PC-3 (cell line): ENCODE measurements at places on chromosomes 4 and X.

GRCh38 chrX:154516656-154517100, 646 bp upstream of the FAM3A start:
- DNase-seq = no peak

- DNase-seq = no peak
Measured at GRCh38 chr4:110248831-110249253, 50.4 kb upstream of the ELOVL6 start.

DNA sequence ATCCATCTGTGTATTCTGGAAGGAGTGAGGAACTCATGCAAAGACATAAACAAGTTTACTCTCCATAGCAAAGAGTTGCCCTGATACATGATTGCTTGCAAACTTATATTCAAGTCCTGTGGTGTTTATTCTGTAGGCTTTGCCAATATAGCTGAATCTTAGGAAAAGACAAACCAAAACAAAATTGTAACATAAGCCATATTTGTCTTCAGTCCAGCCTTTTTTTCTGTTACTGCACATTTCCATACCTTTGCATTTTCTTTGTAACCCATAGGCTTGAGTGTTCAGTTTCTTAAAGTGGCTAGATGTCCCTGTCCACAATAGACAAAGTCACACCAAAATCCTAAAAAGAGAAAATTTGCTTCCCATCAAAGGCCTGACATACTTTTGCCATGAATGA, 120.4 kb downstream of the PPARGC1A start:
- no peak for DNase-seq

DNA sequence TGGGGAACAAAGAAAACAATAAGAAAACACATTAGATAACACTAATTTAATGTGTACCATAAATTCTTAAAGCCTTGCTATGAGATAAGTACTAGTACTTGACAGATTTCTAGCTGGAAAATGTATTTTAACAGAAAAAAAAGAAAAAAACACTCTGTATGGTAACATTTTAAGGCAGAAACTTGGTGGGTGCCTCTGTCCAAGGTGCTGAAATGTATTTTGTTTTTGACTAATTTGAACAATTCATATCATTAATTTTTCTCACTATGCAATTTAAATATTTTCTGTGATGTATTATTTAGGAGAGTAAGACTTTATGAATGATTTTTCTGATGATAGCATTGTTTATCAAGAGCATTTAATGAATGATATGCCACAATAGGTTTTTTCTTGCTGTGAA, 107.5 kb downstream of the GABRG1 start:
- peak; percentile 1 for DNase-seq

- DNase-seq = no peak
Measured at GRCh38 chr4:54058171-54058570, 6.2 kb downstream of the CHIC2 start.

DNA sequence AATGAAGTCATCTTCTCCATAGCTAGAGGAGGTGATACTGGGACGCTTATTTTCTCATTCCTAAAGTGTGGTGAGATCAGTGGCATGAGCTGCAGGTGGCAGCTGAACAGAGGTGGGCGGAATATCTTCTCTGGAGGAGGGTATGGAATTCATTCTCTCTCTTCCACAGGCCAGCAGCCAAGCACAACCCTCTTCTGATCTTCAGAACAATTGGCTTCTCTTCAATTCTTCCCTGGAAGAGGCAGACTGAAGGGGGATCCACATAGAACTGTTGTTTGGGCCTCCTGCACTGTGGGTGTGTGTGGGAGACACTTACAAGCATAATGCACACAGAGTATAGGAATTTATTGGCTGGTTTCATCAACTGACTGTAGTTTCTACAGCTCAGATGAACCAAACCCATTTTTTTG, 180.4 kb upstream of the RASGEF1B start:
- no peak for DNase-seq

- no peak for DNase-seq
Measured at GRCh38 chr4:74054483-74055047, 16.1 kb upstream of the CXCL3 start.

- no peak for DNase-seq
Measured at GRCh38 chr4:33592701-33593100, 2651.6 kb downstream of the ARAP2 start.

DNA sequence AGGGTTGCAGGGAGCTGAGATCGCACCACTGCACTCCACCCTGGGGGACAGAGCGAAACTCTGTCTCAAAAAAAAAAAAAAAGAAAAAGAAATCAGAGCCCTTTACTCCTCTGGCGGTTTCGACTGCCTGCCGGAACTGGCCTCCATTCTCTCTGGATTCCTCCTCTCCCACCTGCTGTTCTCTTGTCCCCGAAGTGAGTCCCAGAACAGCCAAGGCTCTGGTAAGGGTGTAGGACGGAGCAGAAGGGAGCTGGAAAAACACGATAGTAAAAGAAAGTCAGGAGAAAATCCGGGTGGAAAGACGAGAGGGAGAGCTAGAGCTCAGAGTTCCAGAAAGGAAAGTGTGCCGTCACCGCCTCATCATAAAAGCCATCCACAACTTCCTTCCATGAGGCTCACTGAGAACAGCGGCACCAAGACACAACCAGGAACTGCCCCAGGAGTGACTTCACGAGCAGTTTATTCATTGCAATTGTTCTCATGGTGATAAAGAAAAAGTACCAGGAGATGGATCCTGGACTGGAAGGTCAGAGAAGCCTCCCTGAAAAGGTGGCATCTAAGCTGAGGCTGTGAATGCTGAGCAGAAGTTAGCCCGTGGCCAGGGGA, 12.3 kb downstream of the TLR3 start:
- DNase-seq = no peak

GRCh38 chrX:103214870-103215424, at the start of gene BEX4:
Gene BEX4, plus strand, starts transcription at chrX:103215108. Its CDS starts 1,046 bp downstream, at chrX:103216154.
- peak; percentile 68 for DNase-seq

DNA sequence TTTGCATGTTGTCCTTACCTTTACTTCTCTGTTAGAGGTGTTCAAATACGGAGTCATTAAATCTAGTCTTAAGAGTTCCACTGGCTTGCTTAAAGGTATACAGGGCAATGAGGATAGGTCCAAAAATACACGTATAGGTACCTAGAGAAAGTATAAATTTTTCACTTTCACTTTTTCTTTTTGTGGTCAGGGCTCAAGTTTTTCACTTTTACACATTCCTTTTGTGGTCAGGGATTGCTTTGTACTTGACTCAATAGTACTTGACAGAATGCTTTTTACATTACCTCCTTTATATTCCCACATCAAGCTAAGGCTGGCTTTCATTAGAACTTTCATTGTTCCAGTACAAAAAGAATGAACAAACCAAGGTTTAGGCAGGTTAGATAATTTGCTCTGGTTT, 21.7 kb downstream of the TMEM184C start:
- DNase-seq = no peak

DNA sequence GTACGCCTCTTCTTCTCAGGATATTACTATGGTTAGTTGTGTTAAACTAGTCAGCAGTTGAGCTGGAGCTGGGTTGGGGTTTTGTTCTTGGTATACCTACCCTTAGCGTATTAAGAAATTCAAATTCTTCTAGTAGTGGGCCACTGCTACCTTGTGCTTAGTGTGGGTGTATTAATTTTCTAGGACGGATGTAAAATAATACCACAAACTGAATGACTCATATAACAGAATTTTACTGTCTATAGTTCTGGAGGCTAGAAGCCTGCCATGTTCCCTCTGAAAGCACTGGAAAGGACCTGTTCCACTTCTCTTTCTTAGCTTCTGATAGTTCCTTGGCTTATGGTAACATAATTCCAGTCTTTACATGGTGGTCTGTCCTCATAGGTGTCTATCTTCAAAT, 1274.7 kb downstream of the ADGRL3 start:
- peak; percentile 39 for DNase-seq

DNA sequence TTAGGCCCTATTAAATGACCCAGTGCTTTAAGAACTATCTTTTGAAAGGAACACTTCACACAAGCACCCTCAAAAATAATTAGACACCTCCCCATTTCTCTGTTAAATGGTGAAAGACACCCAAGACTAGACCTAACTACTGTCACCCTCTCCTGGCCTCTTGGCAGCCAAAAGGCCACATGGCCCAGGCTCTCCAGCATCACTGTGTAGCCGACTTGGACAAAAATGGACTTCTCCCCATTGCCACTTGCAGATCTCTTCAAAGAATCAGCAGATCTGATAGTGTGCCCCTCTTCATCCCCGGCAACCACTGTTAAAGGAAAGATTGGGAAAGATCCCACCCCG, 2.0 kb downstream of the MID1IP1 start:
- no peak for DNase-seq

DNA sequence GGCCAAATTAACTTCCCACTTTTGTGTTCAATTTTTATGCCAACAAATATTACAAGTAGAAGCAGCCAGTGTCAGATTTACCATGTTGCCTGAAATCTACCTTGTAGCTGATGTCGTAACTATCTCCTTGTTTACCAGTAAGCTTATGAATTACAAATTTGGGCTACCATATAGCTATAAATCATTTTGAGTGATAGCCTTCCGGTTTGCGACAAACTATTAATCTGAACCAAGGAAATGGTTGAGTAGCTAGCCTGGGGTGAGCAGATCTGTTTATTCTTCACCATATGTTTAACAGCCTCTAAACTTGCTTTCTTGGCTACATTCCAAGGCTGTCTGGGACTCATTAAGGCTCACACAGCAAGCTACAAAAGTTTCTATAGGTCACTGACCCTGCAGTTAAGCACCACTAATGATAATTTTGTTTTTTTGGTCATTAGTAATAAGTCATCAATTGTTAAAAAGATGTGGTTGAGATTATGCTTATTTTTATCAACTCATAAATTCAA, 218.7 kb upstream of the SPOCK3 start:
- no peak for DNase-seq

DNA sequence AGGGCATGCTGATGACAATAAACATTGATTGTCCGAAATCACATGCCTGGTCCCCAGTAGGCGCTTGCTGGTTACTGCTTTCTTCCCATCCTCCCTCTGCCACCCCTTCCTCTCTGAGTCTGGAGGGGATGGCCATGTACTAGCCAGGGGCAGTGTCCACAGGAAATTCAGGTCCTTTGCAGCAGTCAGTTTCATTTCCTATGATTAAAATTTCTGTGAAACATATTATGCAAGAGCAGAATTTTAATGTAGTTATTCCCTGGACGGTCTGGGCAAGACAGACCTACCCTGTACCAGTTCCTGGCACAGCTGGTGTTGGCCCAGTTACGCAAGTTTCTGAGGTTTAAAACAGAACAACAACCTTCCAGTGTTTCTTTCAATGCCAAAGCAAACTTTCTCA, 28.2 kb upstream of the TLR2 start:
- no peak for DNase-seq

- DNase-seq = no peak
Measured at GRCh38 chr4:92970996-92971395, 667.2 kb downstream of the GRID2 start.

GRCh38 chrX:109440475-109440874, 41.4 kb downstream of the GUCY2F start:
- no peak for DNase-seq

GRCh38 chr4:89599026-89599425, 237.9 kb downstream of the SNCA start:
- DNase-seq = no peak

- no peak for DNase-seq
Measured at GRCh38 chr4:114250439-114250891, 271.0 kb upstream of the ARSJ start.

- no peak for DNase-seq
Measured at GRCh38 chr4:8586246-8586645, 6.1 kb downstream of the GPR78 start.

DNA sequence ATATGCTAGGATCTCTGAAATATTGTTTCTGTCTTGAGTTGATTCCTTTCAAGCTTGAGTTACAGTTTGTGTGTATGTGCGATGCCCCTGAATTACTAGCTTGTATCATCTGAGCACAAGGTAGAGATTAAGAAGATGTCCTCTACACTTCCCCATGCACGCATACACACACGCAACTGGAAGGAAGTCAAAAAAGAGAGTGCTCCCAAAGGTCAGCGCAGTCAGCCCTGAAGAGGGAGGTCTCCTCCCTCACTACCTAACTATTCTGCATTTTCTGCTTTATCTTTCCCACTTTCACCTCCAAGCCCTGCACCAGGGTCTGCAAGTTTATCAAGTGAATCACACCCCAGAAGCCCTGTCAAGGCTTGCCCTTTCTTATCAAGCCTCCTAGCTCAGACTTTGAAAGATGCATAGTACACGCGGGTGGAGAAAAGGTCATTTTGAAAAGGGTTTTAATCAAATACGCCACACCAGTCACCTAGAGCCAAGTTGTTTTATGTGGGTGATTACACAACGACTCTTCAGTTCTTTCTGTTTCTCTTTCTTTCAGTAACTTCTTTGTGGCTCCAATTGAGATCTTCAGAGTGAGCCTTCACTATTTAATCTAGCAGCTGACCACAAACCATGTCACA, 127.7 kb downstream of the ASB9 start:
- no peak for DNase-seq

GRCh38 chr4:82737354-82737753, 61.2 kb downstream of the SCD5 start:
- no peak for DNase-seq

GRCh38 chr4:171376724-171377123, 436.5 kb upstream of the GALNTL6 start:
- DNase-seq = no peak

DNA sequence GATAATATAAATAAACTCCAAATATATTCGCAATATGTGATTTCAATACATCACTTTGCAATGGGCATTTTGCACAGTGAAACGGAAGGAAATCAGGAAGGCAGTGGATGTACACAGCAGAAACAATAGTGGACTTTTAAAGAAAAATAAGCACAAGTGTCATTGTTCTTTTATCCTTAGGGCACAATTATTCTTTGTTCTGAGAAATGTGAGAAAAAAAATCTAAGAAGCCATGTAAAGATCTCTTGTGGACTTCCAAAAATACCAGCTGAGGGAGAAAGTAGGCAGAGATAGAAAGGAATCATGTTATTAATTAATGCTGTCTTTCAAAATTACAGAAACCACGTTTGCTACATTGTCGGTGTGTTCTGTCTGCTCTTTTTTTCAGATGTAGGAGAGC, 17.6 kb upstream of the PRRG1 start:
- DNase-seq = no peak

GRCh38 chrX:109270580-109271484, 211.1 kb downstream of the GUCY2F start:
- no peak for DNase-seq

DNA sequence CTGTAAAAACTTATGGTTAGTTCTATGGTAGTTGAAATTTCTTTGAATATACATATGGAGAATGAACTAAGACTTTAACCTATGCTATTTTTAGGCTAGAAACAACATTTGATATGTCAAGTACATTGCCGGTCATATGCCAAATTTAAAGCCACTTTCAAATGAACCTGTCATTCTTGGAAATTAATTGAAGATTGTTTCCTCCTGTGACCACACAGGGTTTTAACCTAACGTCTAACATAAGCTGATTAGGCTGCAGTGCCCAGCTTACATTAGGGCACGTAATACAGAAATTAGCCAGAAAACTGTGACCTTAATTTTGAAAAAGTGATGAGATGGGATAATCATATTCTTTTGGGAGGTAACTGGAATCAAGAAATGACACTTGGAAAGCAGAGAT, 645.9 kb downstream of the FSTL5 start:
- no peak for DNase-seq

DNA sequence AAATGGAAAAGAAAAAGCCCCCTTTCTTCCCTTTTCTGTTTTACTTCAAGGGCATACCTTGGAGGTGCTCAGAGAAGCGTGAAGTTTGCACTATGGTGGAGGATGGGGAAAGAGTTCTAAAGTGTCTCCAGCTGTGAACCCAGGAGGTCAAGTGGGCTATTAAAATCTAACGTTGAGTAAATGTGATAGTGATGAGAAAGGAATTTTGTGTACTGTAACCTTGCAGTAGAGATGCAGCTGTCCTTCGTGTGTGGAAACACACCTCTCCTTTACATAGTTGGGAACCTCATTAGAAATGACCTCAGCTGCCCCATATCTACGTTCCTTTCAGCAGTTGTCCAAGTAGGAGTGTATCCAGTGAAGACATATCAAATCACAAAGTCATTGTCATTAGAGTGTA, 26.5 kb downstream of the ADH5 start:
- no peak for DNase-seq
